ENCODE measurements at places on chromosomes 12 and 14.

DNA sequence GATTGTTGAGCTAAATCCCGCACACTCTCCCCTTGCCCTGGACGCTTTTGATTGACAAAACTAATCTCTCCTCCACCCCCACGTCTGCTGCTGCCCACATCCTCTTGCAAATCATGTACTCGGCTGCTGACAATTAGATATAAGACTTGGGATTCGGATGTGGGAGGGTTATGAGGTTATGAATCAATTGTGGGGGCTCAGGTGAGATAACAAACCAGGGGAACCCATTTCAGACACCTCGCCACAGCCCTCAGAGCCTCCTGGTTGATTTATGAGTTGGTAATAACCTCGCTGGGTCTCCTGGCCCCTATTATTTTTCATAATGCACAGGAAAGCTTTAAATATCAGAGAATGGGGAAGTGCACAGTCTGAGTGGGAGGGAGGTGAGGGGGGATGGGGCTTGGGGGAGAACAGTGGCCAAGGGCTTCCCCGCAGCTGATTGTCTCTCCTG, 449.9 kb downstream of the DPF3 start:
- no peak for DNase-seq

DNA sequence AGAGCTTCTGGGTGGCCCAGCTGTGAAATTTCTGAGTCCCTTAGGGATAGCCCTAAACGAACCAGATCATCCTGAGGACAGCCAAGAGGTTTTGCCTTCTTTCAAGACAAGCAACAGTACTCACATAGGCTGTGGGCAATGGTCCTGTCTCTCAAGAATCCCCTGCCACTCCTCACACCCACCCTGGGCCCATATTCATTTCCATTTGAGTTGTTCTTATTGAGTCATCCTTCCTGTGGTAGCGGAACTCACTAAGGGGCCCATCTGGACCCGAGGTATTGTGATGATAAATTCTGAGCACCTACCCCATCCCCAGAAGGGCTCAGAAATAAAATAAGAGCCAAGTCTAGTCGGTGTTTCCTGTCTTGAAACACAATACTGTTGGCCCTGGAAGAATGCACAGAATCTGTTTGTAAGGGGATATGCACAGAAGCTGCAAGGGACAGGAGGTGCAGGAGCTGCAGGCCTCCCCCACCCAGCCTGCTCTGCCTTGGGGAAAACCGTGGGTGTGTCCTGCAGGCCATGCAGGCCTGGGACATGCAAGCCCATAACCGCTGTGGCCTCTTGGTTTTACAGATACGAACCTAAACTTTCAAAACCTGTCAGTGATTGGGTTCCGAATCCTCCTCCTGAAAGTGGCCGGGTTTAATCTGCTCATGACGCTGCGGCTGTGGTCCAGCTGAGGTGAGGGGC, 38.9 kb downstream of the DAD1 start:
- no peak for DNase-seq

GRCh38 chr12:116381240-116381743, 103.8 kb upstream of the MED13L start:
- DNase-seq, result no peak

GRCh38 chr14:61231810-61232209, 49.3 kb downstream of the TMEM30B start:
- no peak for DNase-seq

DNA sequence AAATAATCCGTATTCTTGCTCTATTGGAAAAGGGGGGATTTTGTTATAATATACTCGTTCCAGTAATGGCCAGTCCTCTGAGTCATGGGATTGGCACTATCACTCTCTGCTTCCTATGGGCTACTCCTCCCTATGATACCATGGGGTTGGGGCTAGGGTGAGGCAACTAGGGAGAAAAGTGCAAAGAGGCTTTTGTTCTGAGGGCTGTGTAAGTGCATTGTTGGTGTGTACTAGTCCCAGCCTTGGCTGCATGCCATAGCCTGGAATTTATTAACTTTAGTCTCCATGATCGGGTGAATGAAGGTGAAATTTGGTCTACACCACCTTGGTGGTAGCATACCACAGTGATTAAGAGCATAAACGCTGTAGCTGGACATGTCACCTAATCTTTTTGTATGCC, 247.6 kb downstream of the RPAP3 start:
- DNase-seq, result no peak

DNA sequence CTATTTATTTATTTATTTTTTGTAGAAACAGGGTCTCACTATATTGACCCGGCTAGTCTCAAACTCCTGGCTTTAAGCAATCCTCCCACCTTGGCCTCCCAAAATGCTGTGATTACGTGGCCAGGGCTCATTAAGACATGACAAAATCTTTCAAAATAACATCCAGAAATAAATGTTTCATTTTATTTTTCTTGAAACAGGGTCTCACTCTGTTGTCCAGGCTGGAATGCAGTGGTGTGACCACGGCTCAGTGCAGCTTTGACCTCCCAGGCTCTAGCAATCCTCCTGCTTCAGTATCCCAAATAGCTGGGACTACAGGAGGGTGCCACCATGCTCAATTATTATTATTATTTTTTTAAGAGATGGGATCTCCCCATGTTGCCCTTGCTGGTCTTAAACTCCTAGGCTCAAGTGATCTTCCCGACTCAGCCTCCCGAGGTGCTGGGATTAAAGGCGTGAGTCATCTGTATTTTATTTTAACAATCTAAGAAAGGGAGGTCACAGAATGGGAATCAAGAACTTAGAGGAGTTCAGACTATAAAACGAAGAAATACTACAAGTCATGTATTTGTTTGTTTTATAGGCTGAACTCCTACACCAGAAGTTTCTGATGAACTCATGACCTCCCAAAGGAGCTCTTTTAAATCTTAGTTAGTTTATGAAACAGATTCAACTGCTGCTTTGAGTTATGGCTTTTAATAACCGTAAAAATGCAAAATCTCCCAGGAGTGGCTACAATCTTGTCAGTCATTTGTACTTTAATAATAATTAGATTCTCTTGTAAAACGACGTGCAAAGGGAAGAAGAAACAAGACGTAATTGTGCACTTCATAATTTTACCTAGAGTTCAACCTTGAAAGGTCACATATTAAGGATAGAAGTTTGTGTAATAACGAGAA, 2.1 kb upstream of the TMEM263 start:
- no peak for DNase-seq

DNA sequence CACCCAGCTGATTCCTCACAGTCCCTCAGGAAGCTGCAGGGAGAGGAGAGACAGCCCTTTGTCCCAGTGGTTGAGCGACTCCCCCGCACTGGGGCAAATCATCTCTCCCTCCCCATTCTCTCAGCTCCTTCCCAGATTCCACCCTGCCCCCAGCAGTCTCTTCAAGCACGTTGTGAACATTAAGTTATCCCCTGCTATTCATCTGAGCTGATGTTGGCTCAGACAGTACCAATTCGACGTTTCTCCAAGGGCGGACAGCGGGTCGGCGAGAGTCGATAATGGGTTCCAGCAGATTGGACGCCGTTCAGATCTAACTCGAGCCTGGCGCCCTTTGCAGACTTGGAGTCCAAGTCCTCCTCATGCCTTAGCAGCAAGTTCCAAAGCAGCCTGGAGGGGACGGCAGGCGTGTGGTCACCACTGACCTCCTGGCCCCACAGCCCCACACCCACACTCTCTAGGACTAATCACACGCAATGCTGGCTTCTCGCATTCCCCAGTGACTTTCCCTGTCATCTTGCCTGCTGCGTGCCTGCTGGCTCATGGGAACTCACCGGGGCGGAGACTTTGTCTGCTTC, 245.9 kb downstream of the CHST11 start:
- no peak for DNase-seq

GRCh38 chr12:113788020-113788856, 177.9 kb downstream of the RBM19 start:
- no peak for DNase-seq

GRCh38 chr14:54715239-54715638, 148.3 kb downstream of the SAMD4A start:
- DNase-seq, result no peak

DNA sequence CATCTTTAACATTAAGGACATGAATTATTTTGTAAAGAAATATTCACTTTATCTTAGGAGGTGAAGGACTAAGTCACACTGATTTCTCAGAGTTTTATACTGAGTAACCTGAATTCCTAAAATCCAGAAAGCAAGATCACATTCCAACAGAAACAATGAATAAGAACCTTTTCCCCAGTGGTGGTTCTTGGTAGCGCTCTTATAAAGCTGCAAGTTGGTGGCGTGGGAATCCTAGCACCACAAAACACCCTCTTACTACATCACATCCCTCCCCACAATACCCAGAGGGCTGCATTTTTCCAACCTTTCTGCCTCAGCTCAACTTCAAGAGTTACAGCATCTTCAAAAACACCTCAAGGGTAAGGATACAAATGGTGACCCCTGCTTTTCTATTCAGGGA, 44.0 kb upstream of the SMUG1 start:
- no peak for DNase-seq

GRCh38 chr14:104401785-104402184, 177.8 kb upstream of the C14orf180 start:
- DNase-seq, result no peak

DNA sequence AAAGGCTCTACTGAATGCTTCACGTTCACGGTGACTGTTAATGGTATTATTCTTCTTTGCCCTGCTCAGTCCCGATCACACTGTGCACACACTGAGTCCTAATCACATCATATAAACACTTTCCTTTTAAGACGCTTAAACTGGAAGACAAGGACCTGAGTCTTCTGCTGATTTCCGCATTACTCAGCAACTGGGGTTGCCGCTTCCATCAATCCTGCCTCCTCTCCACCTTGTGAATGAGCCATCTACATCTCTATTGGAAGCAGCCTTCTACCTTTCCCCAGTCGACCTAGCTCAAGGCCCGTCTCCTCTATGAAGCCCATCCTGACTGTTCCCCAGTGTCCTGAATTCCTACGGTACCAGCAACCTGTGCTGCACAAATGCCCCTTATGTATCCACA, 104.7 kb downstream of the NCOR2 start:
- DNase-seq, result no peak

DNA sequence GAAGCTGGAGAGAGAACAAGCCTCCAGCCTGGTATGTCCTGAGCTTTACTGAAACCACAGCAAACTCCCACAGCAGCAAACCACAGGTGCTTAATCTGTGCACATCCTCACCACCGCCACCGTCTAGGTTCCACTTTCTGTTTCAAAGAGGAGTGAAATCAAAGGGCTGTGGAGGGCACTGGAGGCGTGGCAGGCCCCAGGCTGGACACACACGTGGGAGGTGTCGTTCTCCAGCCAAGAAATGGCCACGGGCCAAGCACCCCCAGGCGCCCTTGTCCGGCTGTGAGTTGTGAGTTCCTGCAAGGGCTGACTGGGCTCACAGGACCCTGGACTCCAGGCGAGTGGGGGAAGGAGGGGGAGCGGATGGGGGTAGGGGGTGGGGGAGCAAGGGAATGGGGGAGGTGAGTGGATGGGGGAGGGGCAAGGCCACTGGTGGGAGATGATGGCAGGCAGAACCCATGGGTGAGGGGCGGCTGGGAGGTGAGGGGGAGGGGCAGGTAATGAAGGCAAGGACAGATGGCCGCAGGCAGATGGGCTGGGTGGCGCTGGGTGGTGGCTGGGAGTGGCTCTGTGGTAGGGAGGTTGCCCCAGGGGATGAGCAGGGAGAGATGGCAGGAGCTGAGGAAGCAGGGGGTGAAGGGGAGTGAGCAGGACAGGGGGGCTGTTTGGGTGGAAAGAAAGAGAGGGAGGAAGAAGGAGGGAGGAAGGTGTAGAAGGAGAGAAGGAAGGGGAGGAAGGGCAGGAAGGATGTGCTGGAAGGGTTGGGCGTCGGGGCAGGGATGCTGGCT, 86.7 kb downstream of the NCOR2 start:
- DNase-seq, result no peak

DNA sequence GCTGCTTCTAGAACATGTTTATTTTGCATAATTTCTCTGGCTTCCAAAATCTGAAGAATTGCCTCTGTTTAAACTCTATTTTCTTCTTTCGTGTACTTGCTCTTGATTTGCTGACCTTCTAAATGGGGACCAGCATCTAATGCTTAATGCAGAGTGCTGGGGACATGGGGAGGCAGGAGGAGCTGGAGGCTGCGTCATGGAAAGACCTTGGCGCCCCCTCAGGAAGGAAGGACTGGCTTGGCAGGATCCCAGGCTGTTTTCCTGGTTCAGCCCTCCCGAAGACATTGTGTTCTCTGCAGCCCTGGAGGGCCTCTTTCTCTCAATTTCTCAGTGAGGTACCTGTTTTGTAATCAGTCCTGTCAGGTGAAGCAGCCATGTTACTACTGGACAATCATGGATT, 5.5 kb downstream of the PRKCH start:
- DNase-seq, result no peak

GRCh38 chr14:92105073-92105892, 1.1 kb downstream of the ATXN3 start:
- no peak for DNase-seq

GRCh38 chr14:33491112-33491511, 459.8 kb downstream of the EGLN3 start:
- DNase-seq, result no peak

DNA sequence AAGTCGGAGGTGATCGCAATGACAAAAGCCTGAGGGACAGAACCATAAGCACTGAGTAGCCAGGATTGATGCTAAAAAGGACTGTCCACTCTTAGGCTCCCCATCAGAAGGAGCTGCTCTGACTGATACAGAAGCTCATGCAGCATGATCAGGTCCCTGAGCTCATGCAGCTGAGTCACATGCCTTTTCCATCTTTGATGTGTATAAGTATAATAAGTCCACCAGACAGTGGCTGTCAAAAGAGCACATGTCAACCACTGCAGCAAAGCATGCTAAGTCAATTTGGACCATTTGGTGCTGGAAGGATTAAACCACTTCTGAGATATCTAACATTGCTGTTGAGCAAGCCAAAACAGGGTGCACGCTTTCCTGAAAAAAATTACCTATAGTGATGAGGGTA, 144.1 kb downstream of the NTF3 start:
- no peak for DNase-seq

- DNase-seq, result no peak
These were observed 130.6 kb upstream of the MDM1 start for GRCh38 chr12:68462803-68463202.

DNA sequence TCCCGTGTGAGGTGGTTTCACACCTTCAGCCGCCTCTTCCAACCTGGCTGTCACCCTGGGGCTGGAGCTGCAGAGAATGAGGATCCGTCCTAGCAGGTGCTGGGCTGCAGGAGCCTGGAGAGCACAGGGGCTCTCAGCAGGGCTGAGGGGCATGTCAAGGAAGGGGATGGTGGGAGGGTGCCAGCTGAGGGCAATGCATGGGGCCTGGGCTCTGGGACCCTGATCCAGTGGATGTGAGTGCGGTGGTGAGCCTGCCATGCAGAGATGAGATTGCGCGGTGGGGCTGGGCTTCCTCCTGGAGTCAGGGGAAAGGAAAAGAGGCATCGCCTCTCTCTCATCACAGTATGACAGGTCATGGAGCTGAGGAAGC, 31.5 kb downstream of the ANAPC7 start:
- no peak for DNase-seq

GRCh38 chr12:120132863-120133385, 16.4 kb upstream of the RAB35 start:
- no peak for DNase-seq

GRCh38 chr14:54606178-54606577, 39.2 kb downstream of the SAMD4A start:
- DNase-seq, result no peak
